ENCODE measurements at places on chromosomes 2 and 18. TPM values are rescaled to one million over a fixed set of nuclear protein-coding genes. Genes with fewer than 3 reads are reported as not detected.
A peak's percentile ranks its signal among the peaks of the same experiment; 100 is the strongest.

Gene GEN1
- total RNA-seq: 51.2 TPM

Gene RIF1
- total RNA-seq: 122 TPM

DNA sequence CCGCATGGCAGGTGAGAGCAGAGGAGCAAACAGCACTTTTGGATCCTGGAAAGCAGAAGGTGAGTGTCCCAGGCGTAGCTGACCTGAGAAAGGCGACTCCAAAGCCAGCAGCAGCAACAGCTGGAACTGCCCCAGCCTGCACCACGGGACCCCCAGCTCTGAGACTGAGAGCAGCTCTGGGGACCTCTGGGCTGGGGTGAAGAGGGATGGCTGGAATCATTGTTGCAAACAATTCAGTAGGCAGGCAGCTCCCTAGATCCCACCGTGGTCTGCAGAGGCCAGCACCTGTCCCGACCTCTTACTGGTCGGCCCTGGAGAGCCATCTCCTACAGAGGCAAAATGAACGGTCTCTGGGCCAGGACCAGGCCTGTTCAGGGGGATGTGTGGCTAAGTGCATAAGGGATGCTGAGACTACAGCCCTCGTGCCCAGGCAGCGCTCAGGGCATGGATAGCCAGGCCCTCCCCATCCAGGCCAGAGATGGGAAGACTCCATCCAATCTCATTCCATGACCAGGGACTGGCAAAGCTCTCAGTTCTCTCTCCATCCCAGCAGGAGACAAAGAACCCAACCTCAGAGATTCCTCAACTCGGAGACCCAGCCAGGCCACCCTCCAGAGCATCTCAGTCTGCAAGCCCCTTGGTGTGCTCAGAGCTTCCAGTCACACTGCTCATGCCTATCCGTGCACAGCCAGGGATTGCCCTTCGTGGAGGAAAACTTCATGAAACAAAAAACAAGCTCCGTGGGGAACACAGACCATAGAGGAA lies 38.2 kb upstream of the ALPP start:
- no peak for DNase-seq

Gene CABYR
- total RNA-seq: 7.3 TPM

Gene TUBB8B
- total RNA-seq: not detected

DNA sequence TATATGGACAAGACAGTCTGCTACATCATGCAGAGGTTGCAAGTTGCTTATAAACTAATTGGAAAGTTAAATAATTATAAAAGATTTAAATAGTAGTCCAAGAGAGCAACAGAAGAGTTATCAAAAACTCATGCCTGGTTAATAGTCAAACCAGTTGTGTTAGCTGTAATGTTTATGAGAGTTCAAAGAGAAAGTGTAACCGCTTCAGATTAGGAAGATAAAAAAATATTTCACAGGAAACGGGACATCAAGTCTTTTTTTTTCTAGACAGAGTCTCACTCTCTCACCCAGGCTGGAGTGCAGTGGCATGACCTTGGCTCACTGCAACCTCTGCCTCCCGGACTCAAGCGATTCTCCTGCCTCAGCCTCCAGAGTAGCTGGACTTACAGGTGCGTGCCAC lies 34.6 kb upstream of the RNF125 start:
- no peak for DNase-seq

GRCh38 chr18:9906481-9906880 lies 7.3 kb upstream of the VAPA start:
- DNase-seq: no peak

- DNase-seq: peak; percentile 27
Measured at GRCh38 chr2:149330127-149331022, at the start of gene LYPD6. Gene LYPD6, plus strand, starts transcription at chr2:149330587. Its CDS starts 107,122 bp downstream, at chr2:149437709.

DNA sequence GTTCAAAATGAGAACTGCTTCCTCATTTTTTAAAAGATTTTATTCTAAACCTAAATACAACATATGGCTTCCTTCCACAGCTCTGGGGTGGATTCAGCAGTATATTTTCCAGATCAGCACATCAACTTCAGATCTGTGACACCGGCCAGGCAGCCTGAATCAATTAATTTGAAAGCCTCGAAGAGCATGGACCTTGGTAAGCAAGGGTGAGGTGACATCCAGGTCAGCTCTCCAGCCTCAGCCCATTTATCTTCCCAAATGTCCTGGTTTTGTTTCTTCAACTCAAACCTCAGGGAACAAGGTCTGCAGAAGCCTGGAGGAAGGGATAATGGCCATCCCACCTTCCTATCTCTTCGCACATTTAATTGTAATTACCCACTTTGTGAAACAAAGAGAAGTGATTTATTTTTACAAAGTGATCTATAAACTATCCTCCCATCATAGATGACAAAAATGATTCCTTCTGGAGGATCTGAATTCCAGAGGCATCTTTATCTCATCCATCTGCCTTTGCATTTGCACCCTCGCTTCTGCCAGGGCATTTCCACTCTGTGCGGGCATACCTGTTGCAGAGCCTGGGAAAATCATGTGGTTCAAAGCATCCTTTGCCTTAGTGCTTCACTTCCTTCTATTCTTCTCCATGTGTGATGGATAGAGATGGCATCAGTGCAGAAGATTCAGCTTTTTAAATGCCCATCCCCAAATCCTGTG lies 489.0 kb upstream of the NRP2 start:
- no peak for DNase-seq

Gene WDR35
- 21.0 TPM for total RNA-seq

- no peak for DNase-seq
Measured at GRCh38 chr2:218644721-218645120, 14.7 kb downstream of the ZNF142 start.

Gene CCDC74B
- total RNA-seq: 9.7 TPM

GRCh38 chr18:47931718-47932103 lies 1.3 kb upstream of the SMAD2 start:
- no peak for DNase-seq

GRCh38 chr2:175282886-175283285 lies 101.4 kb upstream of the ATP5MC3 start:
- DNase-seq: no peak

DNA sequence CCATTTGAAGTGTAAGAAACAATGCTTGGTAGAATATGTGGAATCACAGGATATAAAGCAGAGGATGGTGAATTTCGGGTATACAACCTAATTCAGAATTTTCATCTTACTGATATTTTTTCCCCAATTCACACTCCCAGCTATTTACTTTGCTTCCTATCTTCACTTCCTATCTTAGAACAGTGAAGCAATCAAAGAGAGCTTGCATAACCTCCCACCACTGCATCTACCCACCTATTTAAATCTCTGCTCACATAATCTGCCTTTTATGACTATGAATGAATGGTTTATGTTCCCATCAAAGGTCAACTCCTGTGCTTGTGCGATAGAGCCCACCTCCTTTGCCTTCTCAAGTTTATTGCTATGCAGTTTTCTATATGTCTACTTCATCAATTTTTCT lies 3.3 kb downstream of the RMDN2 start:
- DNase-seq: no peak

DNA sequence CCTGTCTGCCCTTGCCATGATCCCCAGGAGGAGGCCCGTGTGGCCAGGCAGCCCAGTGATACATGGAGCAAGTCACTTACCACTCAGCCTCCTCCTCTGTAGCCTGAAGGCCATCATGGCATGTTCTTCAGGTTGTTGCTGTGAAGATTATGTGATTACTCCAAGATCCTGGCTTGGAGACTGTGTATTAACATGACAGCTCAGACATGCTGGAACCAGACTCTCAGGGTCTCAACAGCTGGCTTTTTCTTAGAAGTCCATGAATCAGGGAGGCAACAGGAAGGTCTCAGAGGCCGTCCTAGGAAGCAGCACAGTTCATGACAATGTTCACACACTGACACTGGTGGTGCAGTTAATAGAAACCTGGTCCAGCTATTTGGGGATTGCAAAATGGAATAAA lies 158.6 kb upstream of the TWIST2 start:
- DNase-seq: no peak

- peak; percentile 73 for DNase-seq
Measured at GRCh38 chr2:236661061-236661761, 91.6 kb downstream of the ACKR3 start.

DNA sequence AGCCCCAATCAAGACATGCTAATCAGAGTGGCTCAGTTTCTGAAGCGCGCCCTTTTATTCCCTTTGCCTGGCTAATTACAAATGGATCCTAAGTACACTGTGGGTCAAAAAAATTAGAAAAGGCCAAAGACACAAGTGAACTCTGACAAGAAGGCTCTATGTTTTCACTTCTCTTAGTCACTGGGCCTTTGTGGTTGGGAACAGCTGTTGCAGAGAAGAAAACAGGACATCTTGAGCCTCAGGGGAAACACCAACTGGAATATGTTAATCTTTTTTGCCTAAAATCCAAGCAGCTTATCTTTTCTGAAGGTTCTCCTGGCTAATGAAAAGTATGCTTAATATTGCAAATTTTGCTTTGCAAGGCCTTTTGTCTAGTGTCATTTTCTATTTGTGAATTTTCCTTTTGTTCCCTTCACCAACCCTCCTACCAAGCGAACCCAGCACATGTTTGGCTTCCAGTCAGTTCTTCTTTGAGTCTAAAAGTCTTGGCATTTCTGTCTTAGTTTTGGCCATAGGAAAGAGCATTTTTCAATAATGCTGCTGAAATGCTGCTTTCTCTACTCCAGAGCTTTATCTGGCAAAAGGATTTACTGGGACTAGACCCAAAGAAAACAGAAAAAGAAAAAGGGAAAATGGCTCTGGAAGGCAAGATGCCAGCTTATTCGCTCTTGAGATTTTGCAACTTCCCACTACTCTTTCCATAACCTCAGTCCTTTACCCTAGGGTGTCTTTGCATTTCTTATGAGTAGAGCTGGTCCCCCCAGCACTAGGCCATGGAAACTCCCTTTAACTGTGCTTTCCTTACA lies 440.2 kb upstream of the ST6GAL2 start:
- peak; percentile 70 for DNase-seq

Gene HOXD13
- total RNA-seq: not detected

DNA sequence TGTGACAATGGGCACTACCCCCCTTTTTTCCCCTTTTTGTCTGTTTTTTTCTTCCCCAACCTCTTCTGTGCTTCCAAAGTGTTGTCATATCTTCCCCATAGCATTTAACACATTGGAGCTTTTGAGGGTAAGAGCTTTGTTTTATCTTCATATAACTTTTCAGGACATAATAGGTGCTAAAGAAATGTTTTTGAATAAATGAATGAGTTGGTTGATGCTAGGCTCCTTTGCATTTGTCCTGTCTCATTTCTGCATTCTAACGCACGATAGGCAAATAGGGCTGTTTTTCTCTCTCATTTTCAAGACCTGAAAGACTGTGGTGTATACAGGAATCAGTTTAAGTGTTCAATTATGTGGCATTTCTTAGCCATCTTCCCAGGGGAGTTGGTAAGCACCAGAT lies 832 bp upstream of the COPS7B start:
- DNase-seq: no peak

Gene FBXO11
- total RNA-seq: 96.2 TPM

GRCh38 chr2:178909507-178909906 lies 102.3 kb upstream of the TTN start:
- no peak for DNase-seq

Gene TNFAIP6
- 51.9 TPM for total RNA-seq

DNA sequence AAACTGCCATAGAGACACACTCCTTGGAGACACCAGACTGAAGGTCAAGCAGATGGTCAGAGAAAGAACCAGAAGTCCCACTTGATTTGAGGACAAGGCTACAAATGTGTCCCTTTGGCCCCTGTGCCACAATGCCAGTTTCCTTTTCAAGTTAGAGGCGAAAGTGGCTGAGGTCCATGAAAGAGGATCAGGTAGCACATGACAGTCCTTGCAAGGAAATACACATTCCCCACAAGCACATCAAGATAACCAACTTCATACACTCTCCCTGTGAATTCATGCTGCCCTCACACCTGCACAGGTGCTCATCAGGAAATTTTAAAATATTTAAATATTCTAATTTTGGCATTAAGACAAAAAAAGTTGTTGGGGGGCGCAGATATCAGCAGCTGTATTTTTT lies 218.6 kb downstream of the TCF4 start:
- DNase-seq: no peak

- DNase-seq: no peak
Measured at GRCh38 chr2:176132205-176133171, 3.0 kb downstream of the HOXD8 start.

- peak; percentile 48 for DNase-seq
Measured at GRCh38 chr2:144514616-144515091, 5.3 kb downstream of the ZEB2 start.

DNA sequence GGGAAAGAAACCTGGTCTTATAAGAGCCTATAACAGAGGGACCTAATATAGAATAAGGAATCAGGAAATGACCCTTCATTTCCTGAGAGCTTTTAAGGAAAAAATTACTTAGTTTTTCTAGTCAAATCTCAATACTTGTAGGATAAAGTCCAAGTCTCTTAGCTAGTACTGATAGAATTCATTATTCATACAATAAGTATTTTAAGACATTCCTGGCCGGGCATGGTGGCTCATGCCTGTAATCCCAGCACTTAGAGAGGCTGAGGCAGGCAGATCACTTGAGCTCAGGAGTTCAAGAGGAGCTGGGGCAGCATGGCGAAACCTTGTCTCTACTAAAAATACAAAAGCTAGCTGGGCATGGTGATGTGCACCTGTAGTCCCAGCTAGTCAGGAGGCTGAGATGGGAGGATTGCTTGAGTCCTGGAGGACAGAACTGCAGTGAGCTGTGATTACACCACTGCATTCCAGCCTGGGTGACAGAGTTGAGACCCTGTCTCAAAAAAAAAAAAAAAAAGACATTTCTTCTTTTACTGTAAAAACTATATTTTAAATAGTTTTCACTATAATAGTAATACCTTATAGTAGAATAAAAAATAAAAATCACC lies 3.2 kb downstream of the RAB3GAP1 start:
- peak; percentile 75 for DNase-seq

- DNase-seq: no peak
Measured at GRCh38 chr2:109707281-109708147, 86.6 kb upstream of the RGPD5 start.

DNA sequence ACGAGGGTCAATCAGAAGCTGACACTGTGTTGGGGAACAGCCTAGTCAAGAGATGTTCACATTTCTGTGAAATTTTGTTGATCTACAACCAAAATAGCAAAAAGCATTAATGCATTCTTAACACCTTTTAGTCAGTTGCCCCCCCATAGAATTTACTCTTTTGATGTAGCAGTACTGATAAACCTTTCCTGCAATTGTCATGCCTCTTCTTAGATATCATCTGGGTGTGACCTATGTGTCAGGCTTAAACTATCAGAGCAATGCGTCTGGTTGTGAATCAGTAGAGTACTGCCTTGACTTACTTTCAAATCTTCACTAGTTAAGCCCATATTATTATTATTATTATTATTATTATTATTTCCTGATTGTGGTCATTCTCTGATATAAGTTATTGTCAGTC lies 61.9 kb downstream of the GREB1L start:
- DNase-seq: no peak

DNA sequence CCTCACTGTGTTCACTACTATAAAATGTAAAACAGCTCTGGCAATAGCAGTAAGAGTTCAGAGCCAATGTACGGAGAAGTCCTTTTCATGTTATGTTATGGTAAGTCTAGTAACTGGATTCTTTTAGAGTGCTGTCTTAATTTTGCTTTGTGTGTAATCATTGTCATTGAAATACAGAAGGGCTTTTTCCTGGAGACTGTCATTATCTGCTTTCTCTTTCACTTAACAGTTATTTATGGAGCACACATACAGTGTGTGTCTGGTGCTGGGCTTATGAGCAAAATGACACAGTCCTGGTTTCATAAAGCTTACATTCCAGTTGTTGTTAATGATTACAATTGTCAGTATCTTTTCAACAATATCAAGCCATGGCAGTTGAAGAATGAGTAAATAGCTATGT lies 95.5 kb downstream of the CCDC102B start:
- DNase-seq: no peak

Measured in fibroblast of the aortic adventitia (primary cell).